Panc1 (cell line): ENCODE measurements at places on chromosomes 4 and X. TPM values are rescaled to one million over a fixed set of nuclear protein-coding genes. Genes with fewer than 3 reads are reported as not detected.
A peak's percentile ranks its signal among the peaks of the same experiment; 100 is the strongest.

- no peak for DNase-seq
Measured at GRCh38 chr4:134337574-134337973, 136.0 kb upstream of the PABPC4L start.

- DNase-seq: no peak
Measured at GRCh38 chr4:155667222-155667567, 547 bp downstream of the GUCY1A1 start.

DNA sequence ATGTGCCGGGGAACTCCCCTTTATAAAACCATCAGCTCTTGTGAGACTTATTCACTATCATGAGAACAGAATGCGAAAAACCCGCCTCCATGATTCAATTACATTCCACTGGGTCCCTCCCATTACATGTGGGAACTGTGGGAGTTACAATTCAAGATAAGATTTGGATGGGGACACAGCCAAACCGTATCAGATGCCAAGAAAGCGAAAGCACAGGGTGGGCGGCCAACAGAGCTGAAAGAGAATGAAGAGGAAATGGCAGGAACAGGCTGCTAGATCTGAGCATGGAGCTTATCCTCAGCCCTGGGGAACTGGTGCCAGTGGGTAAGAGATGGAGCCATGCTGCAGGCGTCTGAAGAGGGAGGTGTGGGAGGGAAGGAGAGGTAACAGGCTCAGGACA is 117.7 kb upstream of the PNPLA4 start:
- no peak for DNase-seq

GRCh38 chrX:138928737-138929459 is 217.4 kb upstream of the FGF13 start:
- DNase-seq: no peak

GRCh38 chr4:123453061-123453680 is 56.6 kb downstream of the SPRY1 start:
- no peak for DNase-seq

GRCh38 chr4:57442831-57443291 is 332.7 kb upstream of the IGFBP7 start:
- DNase-seq: peak; percentile 39

DNA sequence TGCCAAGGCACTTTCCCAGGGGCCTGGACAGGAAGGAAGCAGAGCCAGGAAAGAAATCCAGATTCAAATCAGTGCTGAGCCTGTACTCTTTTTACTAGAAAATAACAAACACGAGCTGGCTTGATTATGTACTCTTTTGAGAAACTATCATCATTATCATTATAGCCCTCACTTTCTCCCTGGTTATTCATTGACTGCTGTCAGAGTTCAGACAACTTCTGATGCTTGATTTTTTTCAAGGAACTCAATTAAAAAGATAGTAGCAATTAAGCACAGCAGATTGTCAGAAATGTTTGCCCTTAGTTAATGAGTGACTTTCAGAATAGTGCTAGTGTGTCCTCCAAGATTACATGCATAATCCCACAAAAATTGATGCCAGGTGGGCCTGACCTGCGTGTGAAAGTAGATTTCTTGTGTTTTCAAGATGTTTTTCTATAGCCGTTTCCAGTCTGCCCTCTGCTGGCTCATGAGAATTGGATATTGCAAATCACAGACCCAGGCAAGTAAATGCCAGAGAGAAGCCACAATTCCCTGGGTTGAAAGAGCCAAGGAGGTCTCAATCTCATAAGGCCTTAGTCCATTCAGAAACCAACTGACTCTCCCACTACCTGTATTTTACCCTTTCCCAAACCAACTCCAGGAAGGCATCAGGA is 14.3 kb upstream of the PNPLA4 start:
- DNase-seq: no peak

DNA sequence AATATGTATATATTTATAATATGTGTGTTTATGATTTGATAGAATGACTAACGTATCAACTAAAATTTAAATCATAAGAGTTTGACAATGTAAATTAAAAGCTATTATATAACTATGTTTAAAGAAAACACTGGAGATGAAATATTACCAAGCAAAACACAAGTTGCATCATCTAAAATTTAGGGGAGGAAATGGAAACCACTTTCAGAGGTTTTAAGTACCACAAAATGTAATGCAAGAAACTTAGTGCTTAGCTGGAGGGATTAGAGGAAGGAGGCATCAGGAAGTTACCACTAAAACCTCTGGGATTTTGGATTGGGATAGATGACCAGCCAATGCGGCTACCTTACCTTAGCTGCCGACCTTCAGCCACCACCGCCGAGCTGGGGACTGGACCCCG is 1192.1 kb upstream of the PRKX start:
- DNase-seq: no peak

GRCh38 chrX:45849261-45849862 is 648.7 kb upstream of the DIPK2B start:
- DNase-seq: no peak

DNA sequence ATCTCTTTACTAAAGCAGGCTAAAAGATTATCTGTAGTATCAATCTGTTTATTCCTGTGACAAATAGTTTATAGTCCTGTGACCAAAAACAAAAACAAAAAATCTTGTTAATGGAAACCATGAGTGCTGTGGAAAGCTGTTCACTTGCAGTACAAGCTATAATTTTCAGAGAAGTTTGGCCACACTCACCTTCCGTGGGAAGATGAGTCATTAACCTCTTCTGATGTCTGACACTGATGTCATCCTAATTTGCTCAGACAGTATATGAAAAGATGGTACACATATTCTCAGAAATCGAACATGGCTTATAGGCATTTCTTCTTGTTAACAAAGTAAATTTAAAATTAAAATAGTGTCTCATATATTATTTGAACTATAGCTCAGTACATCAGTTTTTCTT is 19.9 kb upstream of the ENPP6 start:
- DNase-seq: no peak

DNA sequence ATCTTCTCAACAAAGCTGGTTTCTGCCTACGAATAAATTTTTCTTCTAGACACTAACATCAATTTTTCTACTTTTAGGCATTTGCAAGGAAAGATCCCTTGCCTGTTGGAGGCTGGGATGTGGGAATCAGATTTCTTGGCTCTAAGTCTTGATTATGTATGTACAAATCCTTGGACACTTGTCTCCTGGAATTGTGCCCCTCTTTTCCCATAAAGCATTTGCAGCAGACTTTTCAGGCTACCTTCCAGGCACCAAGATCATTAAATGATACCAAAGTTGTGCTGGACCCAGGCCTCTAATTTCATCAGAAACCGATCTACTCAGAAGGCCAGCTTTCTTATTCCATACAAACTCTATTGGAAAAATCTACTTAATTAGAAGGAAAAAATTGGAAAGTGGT is 339.5 kb upstream of the DIPK2B start:
- no peak for DNase-seq

DNA sequence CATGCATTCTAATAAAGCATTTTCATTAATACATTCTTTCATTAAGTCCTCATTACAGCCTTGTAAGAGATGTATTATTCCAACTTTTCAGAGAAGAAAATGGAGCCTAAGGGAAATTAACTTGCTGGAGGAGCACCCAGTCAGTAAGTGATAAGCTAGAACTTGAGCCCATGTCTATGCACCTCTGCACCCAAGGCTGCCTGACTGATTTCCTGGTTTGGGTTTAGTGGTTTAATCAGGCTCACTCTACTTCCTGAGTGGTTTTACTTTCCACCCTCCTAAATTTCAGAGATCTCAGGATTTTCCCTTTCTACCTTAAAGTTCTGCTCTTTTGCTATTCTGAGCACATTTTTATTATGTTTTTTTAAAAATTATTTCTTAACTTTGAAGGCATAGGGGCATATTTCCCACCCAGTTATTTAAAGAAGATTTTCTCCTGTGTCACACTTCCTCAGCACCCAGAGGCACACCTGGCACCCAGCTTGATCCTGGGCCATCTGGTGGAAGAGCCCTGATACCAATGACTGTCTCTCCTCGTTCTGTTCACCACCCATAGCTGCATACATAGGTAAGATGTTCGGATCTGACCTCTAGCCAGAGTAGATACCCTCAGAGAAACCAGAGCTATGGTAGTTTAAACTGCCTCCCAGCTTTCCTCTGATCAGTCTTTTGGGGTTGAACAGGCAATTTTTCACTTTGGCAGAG is 10.4 kb downstream of the CORIN start:
- no peak for DNase-seq

DNA sequence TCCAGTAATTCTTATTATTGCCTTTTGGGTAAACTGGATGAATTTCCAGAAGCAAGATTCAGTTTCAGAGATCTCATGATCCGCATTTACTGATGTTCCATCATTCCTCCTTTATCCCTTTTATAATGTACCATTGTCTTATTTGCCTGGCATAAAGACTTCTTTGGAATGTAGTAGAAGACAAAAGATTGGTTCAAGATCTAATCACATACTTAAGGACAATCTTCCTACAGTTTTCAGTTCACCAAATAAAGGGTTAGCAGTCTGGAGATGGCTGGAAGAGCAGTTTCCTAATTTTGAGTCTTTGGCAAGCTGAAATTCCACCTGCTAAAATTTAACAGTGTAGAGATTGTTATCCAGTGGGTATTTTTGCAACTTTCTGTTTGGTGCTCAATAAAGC is 30.9 kb upstream of the HAND2 start:
- no peak for DNase-seq

DNA sequence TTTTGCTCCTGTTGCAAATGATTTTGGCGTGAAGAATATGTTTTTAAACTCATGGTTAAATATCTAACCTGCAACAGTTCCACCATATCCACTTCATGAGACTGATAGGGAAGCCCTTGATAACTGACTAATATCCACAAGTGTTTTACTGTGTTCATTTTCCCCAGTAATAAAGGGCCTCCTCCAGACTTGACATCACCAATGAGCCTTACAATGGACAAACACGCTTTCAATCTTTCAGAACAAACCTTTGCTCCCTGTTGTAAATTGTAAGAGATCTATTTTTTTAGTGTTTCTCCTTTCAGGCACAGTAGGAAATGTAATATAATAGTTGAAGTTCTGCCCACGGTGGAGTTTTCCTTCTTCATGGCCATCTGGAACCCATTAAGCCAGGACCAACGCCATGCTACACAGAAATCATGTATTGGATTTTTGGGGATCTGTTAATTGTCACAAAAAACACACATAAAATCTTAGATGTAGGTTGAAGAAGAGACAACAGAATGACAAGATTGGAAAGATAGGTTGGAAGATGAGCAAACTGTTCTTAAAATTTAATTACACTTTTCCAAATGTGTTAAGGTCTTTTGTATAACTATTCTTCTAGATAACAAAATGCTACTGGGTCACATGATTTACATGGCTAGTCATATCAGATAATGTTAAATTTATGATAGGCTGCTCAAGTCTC is 1030.1 kb downstream of the FSTL5 start:
- no peak for DNase-seq

- no peak for DNase-seq
Measured at GRCh38 chr4:70628444-70628843, at the start of gene ENAM. ENAM (plus strand) TSS chr4:70628744; CDS start chr4:70629501, 757 bp downstream.

- DNase-seq: no peak
Measured at GRCh38 chr4:6575503-6576240, 683 bp downstream of the MAN2B2 start.

DNA sequence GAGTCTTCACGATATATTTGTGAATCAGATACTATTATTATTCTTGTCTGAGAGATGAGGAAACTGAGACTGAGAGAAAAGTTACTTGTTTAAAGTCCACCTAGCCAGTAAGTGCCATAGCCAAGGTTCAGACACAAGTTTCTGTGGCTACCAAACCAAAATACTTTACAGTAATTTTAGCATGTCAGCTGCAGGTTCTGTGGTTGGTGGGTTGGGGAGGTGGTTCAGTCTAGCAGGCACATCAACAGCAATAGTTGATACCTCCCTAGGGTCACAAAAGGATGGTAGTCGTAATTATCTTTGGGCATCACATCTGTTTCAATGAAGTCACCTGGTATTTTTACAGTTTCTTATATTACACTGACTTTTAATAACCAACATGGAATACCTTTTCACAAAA is 35.6 kb upstream of the EDA2R start:
- DNase-seq: no peak

DNA sequence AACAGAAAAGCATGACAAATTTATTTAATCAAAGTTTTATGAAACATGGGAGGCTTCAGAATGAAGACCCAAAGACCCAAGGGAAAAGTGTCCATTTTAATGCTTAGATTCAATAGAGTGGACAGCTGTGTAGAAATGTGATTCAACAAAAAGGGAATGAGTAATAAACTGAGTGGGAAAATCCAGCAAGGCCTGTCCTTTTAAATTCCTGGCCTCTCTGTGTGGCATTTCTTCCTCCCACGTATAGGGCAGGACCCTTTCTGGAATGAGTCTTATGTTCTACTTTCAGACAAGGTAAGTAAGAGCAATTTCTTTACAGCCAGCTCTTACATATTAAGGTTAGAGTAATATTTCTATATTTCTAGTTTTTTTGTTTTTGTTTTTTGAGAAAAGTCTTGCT is 14.5 kb downstream of the AASDH start:
- no peak for DNase-seq

The HS3ST1 gene
- total RNA-seq: 0.21 TPM

The ACE2 gene
- not detected for total RNA-seq

The DRD5 gene
- total RNA-seq: not detected

The C4orf17 gene
- total RNA-seq: not detected

The PHOX2B gene
- total RNA-seq: not detected

The RHOXF2 gene
- not detected for total RNA-seq

The NPY2R gene
- not detected for total RNA-seq

The TCP11X2 gene
- not detected for total RNA-seq

The AWAT2 gene
- not detected for total RNA-seq

The SLC9B1 gene
- 0.41 TPM for total RNA-seq

The AFP gene
- 1.3 TPM for total RNA-seq

The NALF2 gene
- 1.5 TPM for total RNA-seq
